Stimulated activated CD4-positive, alpha-beta T cell treated with anti-CD3 and anti-CD28 coated beads, Interleukin-4, amount 100 ng/mL, for 48 hours (primary cell): ENCODE measurements at places on chromosomes 1 and 21.

DNA sequence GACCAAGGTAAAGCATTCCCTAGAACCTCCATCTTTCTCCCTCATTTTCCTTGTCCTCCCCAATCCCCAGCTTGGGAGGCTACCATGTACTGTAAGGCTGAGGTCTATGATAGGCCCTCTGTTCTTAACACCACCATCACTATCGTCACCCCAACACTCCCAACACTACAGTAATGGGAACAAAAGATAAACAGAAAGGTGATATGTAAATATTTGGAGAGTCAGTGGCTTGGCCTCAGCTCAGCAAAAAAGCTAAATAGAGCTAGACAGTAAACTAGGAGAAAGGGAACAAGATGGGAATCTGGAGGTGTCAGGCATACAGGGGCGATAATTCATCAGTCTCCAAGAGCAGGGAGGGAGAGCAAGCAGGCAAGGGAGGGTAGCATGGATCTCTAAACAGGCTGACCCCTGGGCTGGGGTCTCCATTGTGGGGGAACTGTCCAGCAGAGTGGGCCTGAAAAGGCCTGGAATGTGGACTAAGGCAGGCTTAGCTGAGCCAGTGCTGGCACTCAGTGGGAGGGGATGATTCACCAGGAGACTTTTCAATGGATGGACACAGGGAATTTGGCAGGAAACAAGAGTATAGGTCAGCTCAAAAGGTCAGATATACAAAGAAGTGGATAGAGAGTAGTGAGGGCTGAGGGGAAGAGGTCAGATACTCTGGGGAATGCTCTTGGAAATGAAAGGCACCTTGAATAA is 6.7 kb downstream of the WNT2B start:
- no peak for DNase-seq

DNA sequence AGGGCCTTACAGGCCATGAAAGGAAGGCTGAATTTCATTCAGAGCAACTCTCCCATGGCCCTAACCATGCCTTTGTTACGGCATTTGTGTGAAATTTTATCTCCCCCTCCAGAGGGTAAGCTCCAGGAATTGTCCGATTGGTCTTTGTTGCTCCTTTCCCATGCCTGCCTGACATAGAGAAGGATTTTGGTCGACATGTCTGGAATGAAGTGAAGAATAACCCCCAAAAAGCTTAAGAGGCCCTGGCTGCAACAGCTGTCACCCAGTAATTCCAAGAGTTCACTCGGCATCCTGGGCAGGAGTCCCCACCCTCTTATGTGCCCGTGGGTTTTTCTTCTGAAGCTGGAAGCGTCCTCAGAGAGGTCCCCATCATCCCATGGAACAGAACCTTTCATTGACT is 20.6 kb downstream of the CDA start:
- DNase-seq: no peak

DNA sequence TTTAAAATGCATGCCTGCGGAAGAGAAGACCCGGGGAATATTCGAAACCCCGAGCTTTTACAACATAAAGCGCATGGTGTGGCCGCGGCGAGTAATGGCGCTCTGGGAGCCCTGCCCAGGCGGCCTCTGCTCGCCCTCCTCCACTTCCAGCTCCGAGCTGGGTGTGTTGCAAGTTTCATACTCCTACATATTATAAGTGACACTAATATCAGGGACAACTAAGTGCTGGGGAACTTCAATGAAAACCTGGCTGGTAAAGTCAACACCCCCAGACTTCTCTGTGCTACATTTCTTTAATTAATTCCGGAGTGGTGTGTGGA is 11.8 kb downstream of the SIM2 start:
- no peak for DNase-seq

GRCh38 chr1:67893126-67893495 is 59.8 kb upstream of the GNG12 start:
- DNase-seq: no peak

DNA sequence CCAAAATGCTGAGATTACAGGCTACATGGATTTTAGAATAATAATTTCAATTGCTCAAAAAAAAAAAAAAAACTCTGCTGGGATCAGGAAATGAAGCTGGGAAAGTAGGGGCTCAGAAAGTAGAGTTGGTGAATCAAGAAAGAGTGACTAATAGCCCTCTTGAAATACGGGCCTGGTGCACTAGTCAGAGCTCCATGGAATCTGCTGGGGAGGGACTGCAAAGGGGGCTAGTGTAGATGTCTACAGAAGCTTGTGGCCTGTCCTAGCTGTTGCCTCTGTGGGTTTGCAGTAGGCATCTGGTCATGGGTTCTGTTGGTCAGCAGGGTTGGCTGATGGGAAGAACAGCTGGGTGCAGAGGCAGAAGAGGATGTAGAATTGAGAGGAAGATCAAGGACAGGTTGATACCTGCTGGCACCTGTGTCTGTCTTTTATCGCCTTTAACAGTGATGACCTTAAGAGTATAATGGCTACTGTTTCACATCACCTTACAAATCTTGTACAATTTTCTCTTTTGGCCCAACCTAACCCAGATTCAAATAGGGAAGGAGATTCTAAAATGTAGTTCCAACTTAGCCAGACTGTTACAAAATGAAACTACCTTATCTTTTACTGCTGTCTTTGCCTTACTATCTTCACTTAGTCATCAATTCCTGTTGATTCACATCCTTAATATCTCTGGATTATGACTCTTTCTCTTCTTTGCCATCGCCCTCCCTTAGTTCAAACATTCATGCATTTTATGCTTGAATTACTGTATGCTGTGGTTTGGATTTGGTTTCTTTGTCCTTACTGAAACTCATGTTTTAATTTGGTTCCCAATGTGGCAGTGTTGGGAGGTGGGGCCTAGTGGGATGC is 126.2 kb downstream of the GIPC2 start:
- DNase-seq: no peak

GRCh38 chr1:241721011-241721410 is 68.9 kb downstream of the WDR64 start:
- DNase-seq: no peak
